ENCODE measurements at places on chromosomes 3 and 15.

DNA sequence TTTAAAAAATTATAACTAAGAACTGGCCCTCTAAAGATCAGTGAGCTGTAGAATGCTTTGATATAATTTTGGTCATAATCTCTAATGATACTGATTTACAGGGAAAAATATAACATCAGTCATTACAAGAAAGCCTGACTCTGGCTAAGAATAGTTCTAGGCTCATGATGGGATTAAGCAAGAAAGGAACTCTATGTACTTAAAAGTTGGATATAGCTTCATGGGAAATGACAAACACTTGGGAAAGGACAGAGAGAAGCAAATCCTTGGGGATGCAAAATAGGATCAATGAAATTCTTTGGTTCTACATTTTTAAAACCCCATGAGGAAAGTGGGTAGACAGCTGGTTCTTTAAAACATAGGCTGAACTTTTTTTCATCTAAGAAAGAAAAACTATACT lies 472.7 kb upstream of the NR2F2 start:
- DNase-seq, result no peak

- no peak for DNase-seq
Observed at GRCh38 chr15:39270221-39270855, 310.5 kb upstream of the THBS1 start.

DNA sequence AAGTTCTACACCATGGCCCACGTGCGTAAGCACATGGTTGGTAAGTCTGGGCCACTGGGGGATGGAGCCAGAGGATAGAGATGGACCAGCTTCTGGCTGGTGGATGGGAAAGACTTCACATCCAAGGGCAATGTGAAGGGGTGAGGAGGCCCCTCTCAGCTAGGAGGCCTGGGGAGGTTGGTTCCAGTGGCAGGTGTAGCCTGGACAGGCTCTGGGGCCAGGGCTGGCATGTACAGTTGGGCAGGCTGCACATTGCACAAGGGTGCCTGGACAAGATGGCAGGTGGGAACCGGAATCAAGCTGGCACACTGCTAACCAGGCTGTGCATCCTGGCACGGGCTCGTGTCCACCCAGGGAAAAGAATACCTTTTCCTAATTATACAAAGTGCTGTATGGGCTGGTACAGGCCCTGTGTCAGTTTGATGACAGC lies 8.1 kb downstream of the ZBTB47 start:
- no peak for DNase-seq

DNA sequence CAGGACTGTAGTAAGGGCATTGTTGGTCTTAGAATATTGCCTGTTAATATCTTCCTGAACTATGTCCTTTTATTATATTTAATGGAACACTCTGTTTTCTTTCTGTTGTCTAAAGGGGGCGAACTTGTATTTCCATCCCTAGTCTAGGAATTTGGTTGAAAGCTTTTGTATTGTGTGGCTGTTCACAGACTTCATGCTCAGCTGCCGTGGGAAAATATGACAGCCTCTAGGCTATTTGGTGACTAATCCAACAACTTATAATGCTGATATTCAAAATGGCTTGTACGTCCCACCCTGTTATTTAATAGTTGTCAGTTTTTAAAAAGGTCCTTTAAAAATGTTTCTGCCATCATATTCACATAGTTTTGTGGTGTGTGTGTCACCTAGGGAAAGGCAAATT lies 202.6 kb downstream of the KLHL25 start:
- peak; percentile 62 for DNase-seq

DNA sequence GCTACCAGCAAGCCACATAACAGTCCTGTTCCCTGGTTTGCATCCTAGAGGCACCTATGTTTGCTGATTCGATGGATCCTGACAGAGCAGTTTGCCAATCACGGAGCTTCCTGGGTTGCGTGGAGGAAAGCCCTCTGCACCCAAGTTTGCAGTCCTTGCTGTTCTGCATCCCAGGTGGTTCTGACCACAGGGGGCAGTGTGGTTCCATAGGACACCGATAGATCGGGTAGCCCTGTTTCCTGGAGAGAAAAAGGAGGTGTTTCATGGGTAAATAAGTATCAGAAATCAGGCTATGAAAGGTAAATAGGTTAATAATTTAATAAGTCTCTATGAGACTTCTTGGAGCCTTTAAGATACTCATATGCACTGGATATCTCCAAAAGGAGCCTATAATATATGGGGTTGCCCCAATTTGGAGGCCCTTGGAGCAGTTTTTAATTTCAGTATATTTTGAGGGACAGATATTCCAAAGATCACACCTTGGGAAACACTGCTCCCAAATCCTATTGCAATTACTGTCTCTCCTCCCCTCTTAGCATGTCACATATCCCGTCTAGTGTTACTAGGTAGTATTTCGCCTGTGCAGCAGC lies 194.6 kb upstream of the TPM1 start:
- peak; percentile 68 for DNase-seq

- no peak for DNase-seq
Observed at GRCh38 chr15:91609966-91610365, 243.5 kb upstream of the SLCO3A1 start.

Data from ACHN (cell line).